ENCODE measurements at places on chromosomes 2 and 18. TPM values are rescaled to one million over a fixed set of nuclear protein-coding genes. Genes with fewer than 3 reads are reported as not detected.

The CD8B2 gene
- total RNA-seq = not detected

The ARHGAP15 gene
- total RNA-seq = not detected

The CNTNAP5 gene
- 0.03 TPM for total RNA-seq

The MYL12A gene
- 195 TPM for total RNA-seq

GRCh38 chr2:239125726-239126675 lies 274.8 kb downstream of the HDAC4 start:
- H3K36me3 ChIP-seq = peaks cover 8% of the 10 kb centered on the region
- no peaks in the 10 kb centered on the region for H3K27me3 ChIP-seq
- no peaks in the 10 kb centered on the region for H3K4me1 ChIP-seq
- DNase-seq = no peak
- H3K4me3 ChIP-seq = no peak overlapping the region

DNA sequence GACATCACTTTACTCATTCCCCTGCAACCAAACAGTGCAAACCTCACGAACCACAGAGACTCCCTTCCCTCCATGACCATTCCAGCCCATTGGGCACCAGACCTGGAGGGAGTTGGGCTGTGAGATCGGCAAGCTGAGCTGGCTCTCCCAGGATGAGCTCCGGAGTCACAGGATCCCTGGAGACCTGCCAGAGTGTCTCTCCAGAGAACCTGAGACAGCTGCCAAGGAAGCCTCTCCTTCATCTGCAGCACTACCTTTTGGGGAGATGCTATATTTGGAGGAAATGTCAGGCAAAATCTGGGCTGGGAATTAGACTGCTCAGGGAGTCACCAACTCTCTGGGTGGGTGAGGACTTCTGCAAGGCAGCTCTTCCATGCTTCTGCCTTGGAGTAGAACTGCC lies 417.4 kb downstream of the TNS1 start:
- no peak for DNase-seq
- no peak overlapping the region for H3K4me3 ChIP-seq
- H3K36me3 ChIP-seq = no peaks in the 10 kb centered on the region
- peaks cover 17% of the 10 kb centered on the region for H3K27me3 ChIP-seq

- peaks cover 20% of the 10 kb centered on the region for H3K36me3 ChIP-seq
- no peaks in the 10 kb centered on the region for H3K27me3 ChIP-seq
- no peak for DNase-seq
- peak overlapping the region; percentile 77 for H3K27ac ChIP-seq
Observed at GRCh38 chr2:40131081-40131704, 320.7 kb downstream of the SLC8A1 start.

GRCh38 chr2:98444436-98445176 lies at the start of gene INPP4A:
Gene INPP4A (plus strand): TSS chr2:98444858. CDS start chr2:98520049, 75,191 bp downstream.
- DNase-seq = peak; percentile 91
- no peaks in the 10 kb centered on the region for H3K27me3 ChIP-seq
- H3K4me3 ChIP-seq = peak within 1 kb of the TSS; percentile 74
- peak within 1 kb of the TSS; percentile 15 for H3K27ac ChIP-seq

DNA sequence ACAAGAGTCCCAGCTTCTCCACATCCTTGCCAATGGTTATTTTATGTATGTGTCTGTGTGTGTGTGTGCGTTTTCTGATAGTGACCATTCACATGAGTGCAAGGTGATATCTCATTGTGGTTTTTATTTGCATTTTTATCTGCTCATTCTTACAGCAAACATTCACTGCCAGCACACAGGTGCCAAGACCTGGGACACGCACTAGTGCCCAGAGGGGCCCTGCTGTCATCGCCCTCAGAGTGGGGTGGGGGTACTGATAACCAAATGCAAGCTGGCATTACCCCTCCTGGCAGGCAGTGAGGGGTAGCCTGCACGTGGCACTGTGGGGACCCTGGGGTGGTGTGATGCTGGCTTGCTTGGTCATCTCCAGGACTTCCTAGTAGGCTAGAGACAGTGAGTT lies 285.4 kb downstream of the LPIN1 start:
- no peak overlapping the region for H3K4me3 ChIP-seq
- no peaks in the 10 kb centered on the region for H3K4me1 ChIP-seq
- no peak overlapping the region for H3K27ac ChIP-seq
- H3K36me3 ChIP-seq = no peaks in the 10 kb centered on the region
- no peak for DNase-seq

DNA sequence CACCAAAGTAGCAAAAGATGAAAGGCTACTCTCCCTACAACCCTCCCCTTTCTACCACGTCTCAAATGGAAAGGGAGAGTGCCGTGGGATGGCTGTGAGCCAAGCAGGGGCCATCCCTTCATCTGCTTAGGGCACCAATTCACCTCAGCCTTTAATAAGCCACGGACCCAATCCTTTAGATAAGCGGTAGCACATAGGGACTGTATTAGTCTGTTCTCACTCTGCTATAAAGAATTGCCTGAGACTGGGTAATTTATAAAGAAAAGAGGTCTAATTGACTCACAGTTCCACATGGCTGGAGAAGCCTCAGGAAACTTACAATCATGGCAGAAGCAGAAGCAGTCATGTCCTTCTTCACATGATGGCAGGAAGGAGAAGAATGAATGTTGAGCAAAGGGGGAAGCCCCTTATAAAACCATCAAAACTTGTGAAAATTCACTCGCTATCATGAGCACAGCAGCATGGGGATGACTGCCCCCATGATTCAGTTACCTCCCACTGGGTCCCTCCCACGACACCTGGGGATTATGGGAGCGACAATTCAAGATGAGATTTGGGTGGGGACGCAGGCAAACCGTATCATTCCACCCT lies 85.9 kb upstream of the IL1R2 start:
- no peak for DNase-seq
- no peak overlapping the region for H3K4me3 ChIP-seq
- H3K36me3 ChIP-seq = no peaks in the 10 kb centered on the region
- H3K27ac ChIP-seq = no peak overlapping the region
- no peaks in the 10 kb centered on the region for H3K27me3 ChIP-seq
- no peaks in the 10 kb centered on the region for H3K4me1 ChIP-seq

DNA sequence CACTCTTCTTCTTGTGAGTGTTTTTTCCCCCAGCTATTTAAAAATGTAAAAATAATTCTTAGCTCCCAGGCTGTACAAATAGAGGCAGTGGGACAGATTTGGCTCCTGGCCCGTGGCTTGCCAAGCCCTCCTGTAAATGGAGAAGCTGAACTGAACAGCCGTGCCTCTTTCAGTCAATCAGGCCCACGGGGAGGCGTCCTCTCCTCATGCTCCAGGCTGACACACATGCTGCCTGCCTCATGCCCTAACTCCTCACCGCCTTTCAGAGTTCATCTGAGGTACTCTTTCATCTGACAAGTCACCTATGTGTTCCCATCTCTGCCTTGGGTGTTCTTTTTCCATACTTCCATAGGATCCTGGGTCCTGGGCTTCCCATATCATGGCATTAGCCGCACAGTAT lies 58.9 kb downstream of the BMP10 start:
- no peak overlapping the region for H3K4me3 ChIP-seq
- DNase-seq = no peak
- no peaks in the 10 kb centered on the region for H3K36me3 ChIP-seq
- no peaks in the 10 kb centered on the region for H3K4me1 ChIP-seq
- H3K27ac ChIP-seq = no peak overlapping the region
- no peaks in the 10 kb centered on the region for H3K27me3 ChIP-seq

DNA sequence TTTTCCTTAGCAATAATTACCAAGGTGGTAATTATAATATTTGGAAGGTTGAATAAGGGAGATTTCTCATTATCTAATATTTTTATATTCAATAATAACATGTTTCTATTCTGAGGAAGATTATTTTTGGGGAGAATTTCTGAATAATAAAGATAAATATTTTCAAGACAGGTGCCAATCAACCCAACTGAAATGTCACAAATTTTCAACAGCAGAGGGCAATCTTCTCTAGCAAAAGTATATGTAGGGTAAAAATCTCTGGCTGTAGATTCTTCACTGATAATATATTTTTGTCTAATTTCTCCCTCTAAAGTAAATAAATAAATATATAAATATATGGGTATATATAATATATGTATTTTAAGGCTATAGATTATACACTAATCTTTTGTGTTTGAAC lies 1187.2 kb upstream of the CRIM1 start:
- H3K36me3 ChIP-seq = no peaks in the 10 kb centered on the region
- H3K4me3 ChIP-seq = no peak overlapping the region
- H3K27me3 ChIP-seq = no peaks in the 10 kb centered on the region
- H3K27ac ChIP-seq = no peak overlapping the region

GRCh38 chr2:133993160-133993559 lies 260.7 kb upstream of the MGAT5 start:
- peak overlapping the region; percentile 33 for H3K27ac ChIP-seq
- DNase-seq = no peak
- H3K4me1 ChIP-seq = peaks cover 24% of the 10 kb centered on the region
- H3K36me3 ChIP-seq = no peaks in the 10 kb centered on the region

DNA sequence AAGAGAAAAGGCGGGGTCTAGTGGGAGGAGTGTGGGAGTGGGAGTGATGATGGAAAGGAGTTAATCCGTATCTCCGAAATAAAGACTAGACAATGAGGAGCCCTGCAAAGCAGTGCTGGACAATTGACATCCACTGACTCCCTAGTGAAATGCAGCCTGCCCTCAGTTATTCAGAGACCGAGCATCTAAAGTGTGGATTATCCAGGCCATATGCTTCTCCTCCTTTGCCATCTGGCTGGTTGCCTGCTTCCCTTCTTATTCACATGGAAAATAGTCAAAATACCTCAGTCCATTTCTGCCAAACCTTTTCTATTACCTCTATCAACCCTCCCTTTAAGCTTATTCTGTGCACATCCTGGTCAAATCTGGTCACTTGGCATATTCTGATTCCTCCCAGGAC lies 288.8 kb upstream of the SIX3 start:
- H3K27ac ChIP-seq = no peak overlapping the region
- H3K4me1 ChIP-seq = peaks cover 2% of the 10 kb centered on the region
- H3K4me3 ChIP-seq = no peak overlapping the region
- H3K36me3 ChIP-seq = no peaks in the 10 kb centered on the region
- DNase-seq = no peak

GRCh38 chr2:37985333-37985732 lies 60.2 kb downstream of the RMDN2 start:
- no peak for DNase-seq
- H3K4me3 ChIP-seq = no peak overlapping the region
- no peak overlapping the region for H3K27ac ChIP-seq

GRCh38 chr2:116891191-116891590 lies 923.3 kb upstream of the DDX18 start:
- DNase-seq = no peak
- H3K4me3 ChIP-seq = no peak overlapping the region
- H3K27ac ChIP-seq = no peak overlapping the region
- no peaks in the 10 kb centered on the region for H3K4me1 ChIP-seq
- H3K27me3 ChIP-seq = no peaks in the 10 kb centered on the region

GRCh38 chr2:54053830-54054229 lies 61.6 kb upstream of the ACYP2 start:
- H3K4me1 ChIP-seq = peaks cover 6% of the 10 kb centered on the region
- DNase-seq = no peak
- no peaks in the 10 kb centered on the region for H3K27me3 ChIP-seq
- no peaks in the 10 kb centered on the region for H3K36me3 ChIP-seq
- H3K27ac ChIP-seq = no peak overlapping the region
- H3K4me3 ChIP-seq = no peak overlapping the region

DNA sequence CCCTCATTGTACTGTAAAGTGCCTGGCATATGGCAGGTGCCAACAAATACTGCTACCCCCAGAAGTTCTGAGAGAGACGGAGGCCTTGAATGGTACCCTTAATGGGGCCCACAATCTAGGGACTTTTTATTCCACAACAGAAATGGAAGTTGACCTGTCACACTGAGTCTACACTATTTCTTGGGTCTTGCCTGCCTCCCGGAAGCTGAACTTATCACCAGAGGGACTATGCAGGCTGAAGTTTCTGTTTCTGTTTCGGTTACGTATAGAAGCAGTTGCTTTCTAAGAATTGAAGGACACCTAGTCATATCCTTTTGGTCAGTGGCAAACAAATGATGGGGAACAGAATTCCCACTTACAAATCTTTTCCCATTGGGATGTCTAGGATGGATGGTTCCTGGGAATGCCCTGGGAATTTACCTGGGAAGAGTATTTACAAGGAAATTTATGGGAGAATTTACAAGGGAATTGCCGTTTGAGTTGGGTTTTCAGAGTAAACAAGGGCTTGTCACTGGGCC lies 74.2 kb downstream of the HS1BP3 start:
- no peak overlapping the region for H3K4me3 ChIP-seq
- no peaks in the 10 kb centered on the region for H3K27me3 ChIP-seq
- no peaks in the 10 kb centered on the region for H3K36me3 ChIP-seq
- no peaks in the 10 kb centered on the region for H3K4me1 ChIP-seq

DNA sequence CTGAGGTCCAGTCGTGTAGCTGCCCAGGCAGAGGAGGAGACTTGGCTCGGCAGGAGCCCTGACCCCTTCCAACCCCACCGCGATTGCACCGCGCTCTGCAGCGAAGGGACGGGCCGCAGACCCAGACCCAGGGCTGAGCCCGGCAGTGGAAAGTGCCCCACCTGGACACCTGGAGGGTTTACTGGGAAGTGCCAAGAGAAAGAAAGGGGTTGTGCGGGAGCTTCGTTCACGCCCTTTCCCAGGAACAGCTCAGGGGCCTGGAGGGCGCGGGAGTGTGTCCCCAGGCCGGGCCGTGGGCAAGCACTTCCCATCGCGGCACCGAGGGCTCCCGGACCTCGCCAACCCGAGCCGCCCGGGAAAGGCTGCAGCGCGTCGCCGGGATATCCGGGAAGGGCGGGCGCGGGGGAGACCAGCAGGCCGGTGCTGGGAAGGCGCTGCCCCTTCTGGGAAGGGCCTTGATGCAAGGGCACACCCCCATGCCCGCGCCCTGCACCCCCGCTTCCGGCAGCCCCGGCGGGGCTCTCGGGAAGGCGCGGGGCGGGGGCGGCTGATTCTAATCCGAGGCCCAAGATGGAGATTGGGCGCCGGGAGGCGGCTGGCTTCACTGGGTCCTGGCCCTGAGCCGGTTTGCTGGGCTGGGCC lies 36.1 kb upstream of the MRPL33 start:
- H3K4me3 ChIP-seq = peak overlapping the region; percentile 22
- no peaks in the 10 kb centered on the region for H3K36me3 ChIP-seq
- no peak overlapping the region for H3K27ac ChIP-seq
- DNase-seq = peak; percentile 90
- H3K27me3 ChIP-seq = peaks cover 7% of the 10 kb centered on the region
- peaks cover 8% of the 10 kb centered on the region for H3K4me1 ChIP-seq
